ENCODE measurements at places on chromosomes 11 and 22. TPM values are rescaled to one million over a fixed set of nuclear protein-coding genes. Genes with fewer than 3 reads are reported as not detected.

GVQW3 gene
- total RNA-seq: 1.4 TPM

TOB2 gene
- total RNA-seq: 31.1 TPM

LRRC74B gene
- not detected for total RNA-seq

MS4A12 gene
- total RNA-seq: not detected

SLCO2B1 gene
- 0.03 TPM for total RNA-seq

UBXN1 gene
- total RNA-seq: 85.2 TPM

OR51Q1 gene
- total RNA-seq: not detected

NXPE2 gene
- 0.07 TPM for total RNA-seq

TMPRSS13 gene
- total RNA-seq: not detected

KRTAP5-11 gene
- not detected for total RNA-seq

C11orf87 gene
- total RNA-seq: 1.9 TPM

P4HA3 gene
- total RNA-seq: 39.1 TPM

SLC3A2 gene
- 190 TPM for total RNA-seq

PES1 gene
- total RNA-seq: 83.5 TPM

HBB gene
- total RNA-seq: not detected

DRD4 gene
- 0.07 TPM for total RNA-seq

OR8G1 gene
- not detected for total RNA-seq

MMP8 gene
- 0.07 TPM for total RNA-seq

DBX1 gene
- total RNA-seq: not detected

CUL5 gene
- total RNA-seq: 39.1 TPM

ASRGL1 gene
- 0.59 TPM for total RNA-seq

BEST1 gene
- 3.1 TPM for total RNA-seq

ACTN3 gene
- not detected for total RNA-seq

NNMT gene
- total RNA-seq: 384 TPM

MUC5AC gene
- not detected for total RNA-seq

SPON1 gene
- 30.5 TPM for total RNA-seq
